Jurkat, Clone E6-1 (cell line): ENCODE measurements at places on chromosomes 4 and X.

DNA sequence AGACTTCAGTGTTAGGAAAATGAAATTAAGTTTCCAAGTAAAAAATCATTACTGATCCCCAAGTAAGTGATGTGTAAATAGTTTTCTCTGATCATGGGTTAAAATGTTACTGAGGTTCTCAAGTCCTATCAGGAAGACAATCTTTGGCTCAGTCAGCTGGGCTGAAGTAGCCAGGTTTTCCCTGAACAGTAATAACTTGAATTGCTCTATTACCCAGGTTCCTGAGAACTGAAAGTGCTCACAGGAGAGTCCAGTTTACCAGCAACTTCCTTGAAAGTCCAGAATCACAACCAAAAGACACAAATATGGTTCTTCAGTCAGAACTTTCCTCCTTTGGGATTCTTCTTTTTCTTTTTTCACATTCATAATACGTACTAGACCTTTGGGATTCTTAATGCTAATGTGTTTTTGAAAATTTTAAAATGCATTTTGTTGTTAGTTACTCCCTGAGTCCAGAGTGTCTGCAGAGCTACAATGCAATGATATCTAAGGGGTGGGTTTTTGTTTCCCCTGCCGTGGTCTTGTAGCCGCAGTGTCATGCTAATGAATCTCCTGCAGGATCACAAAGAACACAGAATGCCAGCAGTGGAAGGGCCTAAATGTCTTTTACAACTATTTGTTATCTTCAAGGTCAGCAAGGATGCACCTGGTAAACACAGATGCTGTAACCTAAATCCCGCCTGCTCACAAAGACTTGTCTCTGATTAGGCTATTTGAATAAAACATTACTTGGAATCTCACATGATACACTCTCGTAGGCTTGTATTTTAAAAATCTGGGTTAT lies 439.8 kb upstream of the NR3C2 start:
- no peak for DNase-seq

GRCh38 chr4:153146031-153146430 lies 58.2 kb upstream of the TRIM2 start:
- no peak for DNase-seq

GRCh38 chr4:89899854-89900253 lies 5.2 kb downstream of the MMRN1 start:
- DNase-seq = no peak

DNA sequence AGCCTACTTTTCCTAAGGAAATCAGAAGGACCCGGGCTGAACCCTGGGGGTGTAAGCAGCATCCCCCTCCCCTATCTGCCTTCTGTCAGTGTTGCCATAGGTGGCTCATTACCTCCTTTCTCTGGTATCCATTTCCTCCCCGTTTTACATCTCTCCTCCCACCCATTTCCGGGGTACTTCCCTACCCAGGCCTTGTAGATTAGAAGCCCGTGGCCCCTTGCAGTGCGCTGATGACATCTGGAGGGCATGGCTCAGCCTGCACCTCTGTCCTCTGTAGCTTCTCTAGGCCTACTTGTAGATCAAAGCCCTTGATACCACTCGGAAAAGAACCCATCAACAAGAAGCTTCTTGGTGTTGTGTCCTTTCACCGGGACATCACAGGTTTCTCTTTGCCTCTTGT lies 71.8 kb downstream of the NBDY start:
- DNase-seq = peak; percentile 60
